Right hindlimb (tissue), 1 donor: ENCODE measurements at places on chromosomes 2 and 18.

DNA sequence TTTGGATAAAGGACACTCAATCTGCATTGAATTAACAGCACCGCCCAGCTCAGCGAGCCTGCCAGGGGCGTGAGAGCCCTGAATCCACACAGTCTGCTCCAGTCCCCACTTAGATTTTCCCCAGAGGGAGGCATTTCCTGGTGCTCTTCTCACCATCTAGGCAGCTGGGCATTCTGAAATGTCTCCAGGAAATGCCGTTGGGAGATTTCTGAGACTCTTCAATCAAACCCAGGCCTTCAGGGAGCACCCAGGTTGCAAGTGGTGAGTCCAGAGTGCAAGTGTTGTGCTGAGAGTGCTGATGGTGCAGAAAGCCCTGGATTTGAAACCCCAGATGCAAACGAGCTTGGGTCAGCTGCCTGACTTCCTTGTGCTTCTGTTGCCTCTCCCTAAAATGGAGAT lies 23.4 kb upstream of the TMEM37 start:
- DNase-seq = no peak

GRCh38 chr2:230961091-230961491 lies 34.8 kb upstream of the SPATA3 start:
- no peak for DNase-seq

DNA sequence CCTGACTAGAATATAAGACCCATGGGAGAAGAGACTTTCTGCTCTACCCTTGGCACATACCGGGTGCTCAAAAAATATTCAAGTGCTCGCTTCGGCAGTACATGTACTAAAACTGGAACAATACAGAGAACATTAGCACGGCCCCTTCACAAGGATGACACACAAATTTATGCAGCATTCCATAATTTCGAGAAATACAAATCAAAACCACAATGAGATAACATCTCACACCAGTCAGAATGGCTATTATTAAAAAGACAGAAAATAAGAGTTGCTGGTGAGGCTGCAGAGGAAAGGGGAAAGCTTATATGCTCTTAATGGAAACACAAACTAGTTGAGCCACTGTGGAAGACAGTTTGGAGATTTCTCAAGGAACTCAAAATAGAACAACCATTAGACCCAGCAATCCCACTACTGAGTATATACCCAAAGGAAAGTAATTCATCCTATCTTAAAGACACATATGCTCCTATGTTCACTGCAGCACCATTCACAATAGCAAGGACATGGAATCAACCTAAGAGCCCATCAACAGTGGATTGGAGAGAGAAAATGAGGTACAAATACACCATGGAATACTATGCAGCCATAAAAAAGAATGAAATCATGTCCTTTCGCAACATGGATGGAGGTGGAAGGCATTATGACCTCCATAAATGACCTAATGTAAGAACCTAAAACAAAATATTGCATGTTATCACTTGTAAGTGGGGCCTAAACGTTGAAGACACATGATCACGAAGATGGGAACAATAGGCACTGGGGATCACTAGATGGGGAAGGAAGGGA lies 71.6 kb upstream of the CYP1B1 start:
- DNase-seq = no peak

GRCh38 chr18:10659000-10659399 lies 133.2 kb downstream of the NAPG start:
- no peak for DNase-seq

GRCh38 chr2:69205076-69205475 lies 182.0 kb downstream of the GFPT1 start:
- no peak for DNase-seq

DNA sequence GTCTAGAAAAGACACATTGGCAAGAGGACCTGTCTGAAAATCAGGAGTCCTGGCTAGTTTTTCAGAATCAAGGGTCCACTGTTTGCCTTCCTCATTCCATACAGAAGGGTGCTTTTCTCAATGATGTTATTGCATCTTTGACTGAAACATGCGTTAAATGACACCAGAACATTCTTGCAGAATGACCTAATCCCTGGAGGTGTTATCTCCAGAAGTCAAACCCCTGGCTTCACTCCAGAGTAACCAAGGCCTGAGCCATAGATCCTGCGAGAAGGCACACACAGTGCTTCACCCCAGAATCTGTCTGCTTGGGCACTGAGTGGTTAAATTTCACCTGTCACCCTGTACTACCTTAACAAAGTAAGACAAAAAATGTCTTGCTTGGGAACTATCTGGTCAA lies 1055.2 kb upstream of the FANCL start:
- DNase-seq = no peak

DNA sequence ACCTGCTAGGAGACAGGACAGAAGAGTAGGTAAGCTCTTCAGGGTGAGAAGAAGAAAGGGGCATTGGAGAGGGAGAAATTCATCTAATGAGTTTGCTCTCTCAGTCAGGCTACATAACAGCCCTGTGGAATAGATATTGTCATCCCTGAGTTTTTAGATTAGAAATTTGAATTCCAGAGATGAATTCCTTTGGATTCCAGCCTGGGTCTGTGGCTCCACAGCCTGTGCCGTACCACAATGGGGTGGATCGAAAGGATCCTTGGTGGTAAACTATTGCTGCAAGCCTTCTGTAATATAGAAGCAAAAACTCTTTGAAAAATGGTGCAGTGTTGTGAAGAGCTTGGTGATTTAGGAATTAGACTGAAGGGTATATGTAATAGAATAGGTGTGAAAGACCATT lies 21.0 kb downstream of the MYO1B start:
- DNase-seq = no peak

DNA sequence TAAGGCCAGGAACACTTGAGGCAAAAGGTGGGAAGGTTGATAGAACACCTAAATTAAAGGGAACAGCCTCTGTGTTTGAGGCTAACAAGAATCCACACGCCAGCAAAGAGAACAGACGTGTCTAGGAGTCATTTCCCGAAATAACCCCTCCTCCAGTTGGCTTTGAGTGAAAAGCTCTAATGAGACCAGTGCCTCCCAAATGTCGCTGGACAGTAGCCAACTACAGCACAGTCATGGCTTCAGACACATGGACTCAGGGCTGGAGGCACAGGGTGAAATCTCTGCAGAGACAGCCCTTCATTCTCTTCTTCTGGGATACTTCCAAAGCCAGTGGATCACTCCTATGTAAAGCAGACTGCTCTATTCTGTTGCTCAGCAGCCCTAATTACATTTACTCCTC lies 49.6 kb downstream of the SOWAHC start:
- peak; percentile 80 for DNase-seq

DNA sequence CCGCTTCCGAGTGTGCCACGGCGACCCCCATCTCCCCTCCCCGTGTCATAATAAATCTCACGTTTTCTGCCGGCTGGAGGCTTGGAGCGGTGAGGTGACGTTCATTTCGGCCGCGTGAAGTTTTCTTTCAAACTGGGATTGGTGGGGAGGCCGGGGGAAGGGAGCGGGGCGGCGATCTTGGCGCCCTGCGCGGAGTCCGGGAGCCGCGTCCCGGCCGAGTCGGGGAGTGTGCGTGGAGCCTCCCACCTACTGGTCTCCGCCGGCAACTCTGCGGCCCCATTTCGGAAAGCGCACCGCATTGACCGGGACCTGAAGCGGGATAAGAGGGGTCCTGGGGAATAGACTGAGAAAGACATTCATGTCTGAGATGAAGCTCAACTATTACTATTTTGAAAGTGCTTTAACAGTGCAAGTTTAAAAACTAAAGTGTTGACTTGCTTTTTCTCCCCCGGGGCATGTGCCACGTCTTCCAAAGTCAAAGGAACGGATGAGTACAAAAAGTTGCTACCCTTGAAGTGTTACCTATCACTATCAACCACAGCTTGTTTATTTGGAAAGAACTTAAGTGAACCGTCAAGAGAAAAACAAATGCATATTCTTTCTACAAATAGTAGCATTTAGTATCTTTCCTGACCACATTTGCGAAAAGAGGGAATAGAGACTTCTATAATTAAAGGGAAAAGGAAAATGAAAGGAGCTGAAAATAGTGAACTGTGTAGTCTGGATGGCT lies 818 bp upstream of the IKZF2 start:
- DNase-seq = peak; percentile 79

DNA sequence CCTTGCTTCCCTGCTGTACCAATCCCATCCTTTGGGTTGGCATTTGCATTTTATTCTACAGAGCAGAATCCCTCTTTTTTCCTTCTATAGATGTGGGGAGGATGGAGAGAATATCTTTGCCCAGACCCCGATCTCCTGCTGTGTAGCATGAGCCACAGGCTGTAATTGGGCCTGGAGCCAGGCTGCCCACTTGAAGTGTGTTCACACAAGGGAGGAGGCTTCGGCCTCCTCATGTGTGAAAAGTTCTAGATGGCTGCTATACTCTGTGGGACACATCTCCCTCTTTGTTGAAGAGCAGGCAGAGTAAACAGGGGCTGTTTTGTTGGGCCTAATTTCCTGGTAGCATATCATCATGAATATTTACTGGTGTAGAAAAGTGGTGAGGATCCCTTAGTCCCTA lies 126.3 kb downstream of the XRCC5 start:
- no peak for DNase-seq

DNA sequence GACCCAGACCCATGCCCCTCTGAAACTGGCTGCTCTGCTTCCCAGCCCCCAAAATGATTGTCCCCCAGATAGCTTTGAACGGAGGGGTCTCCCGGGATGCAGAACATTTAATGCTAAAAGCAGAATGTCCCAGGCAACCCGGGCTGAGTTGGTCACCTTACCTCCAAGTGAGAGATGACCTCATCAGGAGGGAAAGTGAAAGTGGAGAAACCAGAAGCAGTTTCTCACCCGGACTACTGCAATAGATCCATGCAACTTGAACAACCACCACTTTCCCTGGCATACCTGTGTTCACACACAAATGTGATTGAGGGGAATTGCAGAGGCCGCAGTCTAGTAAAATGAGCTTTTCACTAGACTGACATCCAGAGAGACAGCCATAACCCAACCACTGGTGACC lies 75.3 kb upstream of the NPAS2 start:
- no peak for DNase-seq

GRCh38 chr2:181656450-181657291 lies at the start of gene CERKL:
Gene CERKL (minus strand): TSS chr2:181657105. CDS start chr2:181657006, 99 bp downstream.
- peak; percentile 41 for DNase-seq

- DNase-seq = no peak
Measured at GRCh38 chr2:138012082-138012481, 47.8 kb downstream of the HNMT start.

GRCh38 chr2:101842471-101842870 lies 145.0 kb downstream of the MAP4K4 start:
- no peak for DNase-seq

GRCh38 chr2:219916281-219916680 lies 288.9 kb downstream of the SLC4A3 start:
- no peak for DNase-seq

- no peak for DNase-seq
Measured at GRCh38 chr2:229810786-229811185, 96.4 kb upstream of the DNER start.

- no peak for DNase-seq
Measured at GRCh38 chr18:31512203-31512764, 14.3 kb downstream of the DSG2 start.
